ENCODE measurements at places on chromosomes 5 and 9.

DNA sequence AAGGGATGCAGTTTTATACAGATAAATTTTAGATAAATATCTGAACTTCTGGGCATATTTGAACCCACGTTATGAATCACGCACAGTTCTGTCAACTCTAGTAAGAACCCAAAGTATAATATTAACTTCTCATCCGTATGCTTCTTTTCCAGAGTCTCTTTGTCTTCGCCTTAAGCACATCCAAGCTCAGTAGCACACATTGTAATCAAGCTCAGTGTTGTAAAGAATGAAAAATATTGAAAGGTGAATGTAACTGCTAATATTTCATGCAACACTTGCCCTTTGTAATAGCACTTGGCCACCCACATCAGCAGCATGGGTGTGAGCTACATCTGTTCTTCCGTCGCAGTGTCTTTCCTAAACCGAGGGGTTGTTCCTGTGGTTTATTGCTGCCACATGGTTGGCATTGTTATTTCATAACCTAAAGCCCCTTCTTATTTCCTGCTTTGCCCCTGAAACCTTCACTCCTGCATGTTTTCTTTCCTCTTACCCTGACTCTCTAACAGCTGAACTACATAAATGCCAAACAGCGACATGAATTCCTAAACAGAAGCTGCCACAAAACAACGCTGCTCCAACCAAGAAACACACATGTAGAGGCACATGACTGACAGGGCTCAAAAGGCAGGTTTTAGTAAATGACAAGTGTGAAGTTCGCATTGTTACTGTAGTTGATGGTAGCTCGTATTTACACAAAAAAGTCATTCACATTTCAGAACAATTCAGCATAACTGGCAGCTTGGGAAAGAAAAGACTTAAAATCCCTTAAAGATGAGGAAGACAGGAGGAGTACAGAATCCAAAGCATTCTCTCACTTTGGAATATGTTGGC lies 190.1 kb upstream of the MEF2C start:
- no peak for DNase-seq

- no peak for DNase-seq
Measured at GRCh38 chr9:23933348-23933747, 107.3 kb upstream of the ELAVL2 start.

DNA sequence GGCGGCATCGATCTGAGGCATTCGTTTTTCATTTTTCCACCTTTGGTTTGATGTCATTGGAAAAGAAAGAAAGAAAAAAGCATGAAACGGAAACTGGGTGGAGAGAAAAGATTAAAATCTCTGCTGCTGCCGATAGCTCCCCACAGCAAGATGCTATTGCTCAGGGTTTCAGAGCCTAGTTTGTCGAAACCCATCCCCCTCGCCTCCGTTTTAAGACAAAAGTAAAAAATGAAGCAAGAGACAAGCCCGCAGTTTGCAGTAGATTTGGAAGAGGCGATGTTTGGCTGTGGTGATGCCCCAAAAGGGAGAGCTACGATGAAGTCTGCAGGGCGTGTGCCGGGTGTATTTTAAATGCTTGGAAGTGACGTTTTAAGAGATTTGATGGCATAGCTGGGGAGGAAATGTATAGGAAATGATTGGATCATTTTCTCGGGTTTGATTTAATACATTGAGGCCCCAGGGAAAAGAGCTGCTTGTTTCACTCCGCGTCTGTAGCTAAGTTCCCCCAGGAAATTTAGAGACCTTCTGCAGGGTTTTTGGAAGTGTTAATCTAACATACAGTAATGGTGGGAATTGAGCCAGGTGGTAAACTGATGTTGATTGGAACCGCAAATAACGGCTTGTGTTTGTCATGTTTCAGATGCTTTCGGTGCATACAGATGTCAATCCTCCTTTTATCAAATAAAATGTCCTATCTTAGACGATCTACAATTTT lies 909 bp downstream of the NDFIP1 start:
- DNase-seq: peak; percentile 45

DNA sequence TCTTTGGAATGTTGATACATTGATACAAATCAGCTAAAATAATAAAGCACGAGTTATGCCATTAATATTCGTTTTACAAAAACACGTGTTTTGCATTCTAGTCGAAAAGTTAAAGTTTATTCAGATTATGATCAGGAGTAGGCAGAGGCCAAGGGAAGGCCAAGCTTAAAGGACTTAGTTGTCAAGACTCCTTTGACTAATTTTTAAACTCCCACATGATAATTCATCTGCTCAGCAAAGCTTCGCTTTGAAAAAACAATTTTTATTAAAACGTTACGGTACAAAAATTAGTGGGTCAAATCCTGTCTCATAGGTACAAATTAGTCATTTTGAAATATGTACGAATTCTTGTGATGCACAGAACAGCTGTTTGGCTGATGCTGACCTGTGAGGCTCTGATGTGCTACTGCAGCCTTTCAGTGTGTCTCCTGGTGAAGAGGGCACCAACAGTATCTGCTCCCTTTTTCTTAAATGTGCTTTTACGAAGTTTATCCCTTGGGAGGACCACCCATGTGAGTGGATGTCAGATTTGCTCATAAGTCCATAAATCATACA lies 23.0 kb upstream of the NR3C1 start:
- no peak for DNase-seq

- DNase-seq: no peak
Measured at GRCh38 chr5:150066901-150067396, 19.4 kb downstream of the CSF1R start.

DNA sequence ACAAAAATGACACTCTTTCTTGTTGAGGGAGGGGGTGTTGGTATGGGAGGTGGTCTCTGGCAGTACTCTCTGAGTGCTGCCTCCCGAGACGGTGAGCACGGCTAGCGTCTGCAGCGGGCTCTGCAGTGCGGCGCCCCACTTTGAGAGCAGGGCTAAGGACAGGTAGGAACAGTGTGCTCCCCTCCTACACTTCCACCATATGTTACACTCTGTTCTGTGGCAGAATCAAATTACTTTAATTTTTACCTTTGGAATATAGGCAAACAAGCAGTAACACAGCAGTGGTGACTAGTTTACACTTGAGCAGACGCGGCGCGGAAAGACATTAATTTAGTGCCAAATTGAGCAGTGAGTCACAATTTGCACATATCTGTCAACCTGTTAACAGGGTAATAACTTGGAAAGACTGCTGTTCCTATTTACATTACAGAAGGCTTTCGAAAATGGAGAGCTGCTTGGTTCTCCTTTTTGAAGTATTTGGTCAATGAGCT lies 136.3 kb downstream of the MED27 start:
- DNase-seq: no peak

- DNase-seq: no peak
Measured at GRCh38 chr9:124239249-124240073, 18.3 kb upstream of the NEK6 start.

DNA sequence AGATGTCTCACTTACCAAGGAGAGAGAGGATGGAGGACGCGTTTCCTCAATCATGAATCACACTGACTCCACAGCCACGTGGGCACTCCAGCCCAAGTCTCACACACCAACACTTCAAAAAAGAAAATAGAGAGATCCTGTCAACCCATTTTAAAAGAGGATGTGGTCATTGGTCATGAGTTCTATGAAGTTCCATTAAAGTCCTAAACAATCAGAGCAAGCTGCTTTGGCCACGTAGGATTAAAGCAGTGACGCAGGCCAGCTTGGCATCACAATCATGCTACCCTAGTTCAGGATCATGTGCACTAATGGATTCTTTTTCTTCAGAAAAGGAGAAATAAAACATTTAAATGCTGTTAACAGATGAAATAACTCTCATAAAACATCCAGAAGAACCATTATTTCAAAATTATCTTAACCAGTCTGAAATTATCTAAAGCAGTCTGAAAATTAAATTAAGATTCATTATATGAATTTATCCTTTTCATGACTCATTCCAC lies 108.1 kb downstream of the SEMA5A start:
- no peak for DNase-seq

- DNase-seq: no peak
Measured at GRCh38 chr5:162372256-162372655, 304.7 kb downstream of the GABRG2 start.
